WTC11 (cell line): ENCODE measurements at places on chromosomes 2 and 18. TPM values are rescaled to one million over a fixed set of nuclear protein-coding genes. Genes with fewer than 3 reads are reported as not detected.

DNA sequence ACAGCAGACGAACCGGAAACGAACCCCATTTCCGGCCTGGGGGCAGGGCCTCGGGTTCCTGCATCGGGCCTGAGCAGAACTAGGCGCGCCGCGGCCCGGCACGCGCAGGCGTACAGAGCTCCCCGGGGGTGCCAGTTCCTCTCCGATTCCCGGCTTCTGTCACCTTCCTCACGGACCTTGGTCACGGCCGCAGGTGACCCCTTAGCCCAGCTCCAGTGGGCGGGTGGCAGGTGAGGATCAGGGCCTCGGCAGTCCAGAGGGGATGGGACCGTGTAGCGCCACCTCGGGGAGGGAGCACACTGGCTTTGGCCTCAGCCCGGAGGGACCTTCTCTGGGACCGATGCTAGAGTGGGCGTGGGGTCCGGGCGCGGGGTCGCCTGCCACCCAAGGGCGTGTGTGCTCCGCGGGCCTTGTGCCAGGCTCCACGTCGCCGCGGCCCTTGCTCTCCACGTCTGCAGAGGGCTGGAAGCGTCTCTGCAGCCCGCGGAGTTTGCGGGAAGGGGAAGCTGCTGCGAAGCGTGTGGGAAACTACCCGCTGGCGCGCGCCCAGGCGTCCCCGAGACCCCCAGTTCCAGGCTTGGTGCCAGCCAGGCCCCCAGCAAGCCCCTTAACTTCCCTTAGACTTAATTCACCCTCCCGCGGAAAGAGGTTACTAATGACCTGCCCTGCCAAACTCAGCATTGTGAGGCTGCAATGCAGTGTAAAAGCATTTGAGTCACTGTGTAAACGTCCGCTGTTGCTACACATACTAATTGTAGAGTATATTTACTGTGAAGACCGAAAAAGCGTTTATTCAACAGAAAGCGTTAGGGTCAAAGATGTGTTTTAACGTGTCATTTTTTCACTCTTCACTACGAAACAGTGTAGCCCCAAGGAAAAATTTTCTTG, at the start of gene TRAPPC12:
Gene TRAPPC12, plus strand, starts transcription at position 48 of the 888 bp plus-strand sequence. CDS start 7,930 bp downstream, outside the sequence.
- DNase-seq: peak; percentile 94
- peak within 1 kb of the TSS; percentile 95 for H3K4me3 ChIP-seq
- peaks cover 26% of the 10 kb centered on the region for H3K4me1 ChIP-seq
- peak within 1 kb of the TSS; percentile 32; the same call in 1 of the 2 replicates for H3K27ac ChIP-seq
- H3K27me3 ChIP-seq: no peaks in the 10 kb centered on the region

The COLEC11 gene
- total RNA-seq: 0.69 to 1.3 TPM (median 0.87 TPM) in 3 replicates

GRCh38 chr2:44850016-44850415, 91.5 kb upstream of the SIX3 start:
- DNase-seq: no peak
- H3K36me3 ChIP-seq: no peaks in the 10 kb centered on the region
- peaks cover 5% of the 10 kb centered on the region for H3K27me3 ChIP-seq
- no peak overlapping the region for H3K4me3 ChIP-seq
- no peak overlapping the region for H3K27ac ChIP-seq

DNA sequence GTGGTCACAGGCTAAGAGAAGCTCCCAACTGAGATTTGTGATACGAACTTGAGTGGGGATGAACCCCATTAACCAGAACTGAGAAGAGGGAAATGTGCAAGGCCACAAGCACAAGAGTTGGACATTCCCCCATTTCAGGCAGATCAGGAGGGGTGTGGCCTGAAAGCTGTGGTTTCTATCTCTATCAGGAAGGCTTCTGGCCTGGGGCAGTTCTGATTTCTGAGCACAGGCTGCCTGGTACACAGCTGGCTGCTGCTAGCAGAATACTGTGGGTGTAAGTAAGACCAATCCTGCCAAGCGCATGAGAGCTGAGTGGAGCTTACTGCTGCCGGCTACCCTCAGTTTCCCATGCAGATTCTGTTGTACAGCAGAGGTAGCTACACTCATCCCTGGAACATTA, 484.6 kb downstream of the SATB2 start:
- no peak overlapping the region for H3K4me3 ChIP-seq
- DNase-seq: no peak
- H3K4me1 ChIP-seq: no peaks in the 10 kb centered on the region
- peaks cover 14% of the 10 kb centered on the region for H3K36me3 ChIP-seq

DNA sequence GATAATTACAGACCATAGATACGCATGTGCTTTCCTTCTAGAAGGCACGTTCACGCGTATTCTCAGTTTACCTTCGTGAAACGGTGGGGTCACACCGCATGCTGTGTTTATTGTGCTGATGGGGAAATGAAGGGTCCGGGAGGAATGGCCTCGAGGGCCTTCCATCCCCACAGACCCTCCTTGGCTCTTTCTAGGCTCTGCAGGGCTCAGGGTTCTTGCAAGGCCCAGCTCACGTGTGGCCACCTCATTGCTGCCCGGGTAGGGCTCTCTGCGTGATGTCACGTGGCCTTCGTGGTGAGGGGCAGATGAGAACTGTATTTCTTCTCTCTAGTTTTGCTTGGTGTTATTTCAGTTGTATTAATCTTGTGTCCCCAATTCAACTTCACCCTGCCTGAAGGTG, 133.5 kb upstream of the ALKAL2 start:
- no peaks in the 10 kb centered on the region; the same call in 1 of the 2 replicates for H3K27me3 ChIP-seq
- H3K4me3 ChIP-seq: no peak overlapping the region
- no peak for DNase-seq
- peaks cover 6% of the 10 kb centered on the region for H3K4me1 ChIP-seq
- H3K36me3 ChIP-seq: no peaks in the 10 kb centered on the region

GRCh38 chr2:38534746-38535403, 67.9 kb downstream of the HNRNPLL start:
- no peaks in the 10 kb centered on the region for H3K36me3 ChIP-seq
- H3K27me3 ChIP-seq: peaks cover 19% of the 10 kb centered on the region

DNA sequence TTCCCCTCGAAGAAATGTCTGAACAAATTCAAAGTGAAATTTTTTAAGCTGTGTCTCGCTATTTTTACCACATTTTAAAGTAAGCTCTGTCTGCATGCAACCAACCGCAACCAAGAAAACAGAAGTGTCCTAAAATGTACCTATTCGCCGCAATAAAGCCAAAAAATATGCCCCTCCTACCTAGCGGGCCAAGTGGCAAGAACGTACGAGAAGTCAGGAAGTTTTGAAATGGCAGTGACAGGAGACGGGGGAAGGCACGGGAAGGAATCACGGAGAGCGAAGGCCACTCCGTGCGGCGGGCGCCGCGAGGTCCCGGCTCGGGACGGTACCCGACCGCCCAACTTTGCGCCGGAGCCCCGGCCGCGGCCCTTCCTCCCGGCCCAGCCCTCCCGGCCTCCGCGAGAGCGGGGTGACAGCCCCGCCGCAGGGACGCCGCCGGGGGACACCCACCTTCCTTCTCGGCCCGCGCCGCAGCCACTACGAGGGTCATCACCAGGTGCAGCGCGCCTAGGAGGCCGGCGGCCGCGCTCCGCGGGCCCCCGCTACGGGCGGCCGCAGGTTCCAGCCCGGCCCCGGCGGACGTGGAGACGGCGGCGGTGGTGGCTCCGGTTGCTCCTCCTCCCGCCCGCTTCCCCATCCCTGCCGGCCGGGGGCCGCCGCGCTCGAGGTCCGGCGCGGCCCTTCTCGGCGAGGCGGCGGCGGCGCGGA, 568 bp downstream of the TMEM131 start:
- peak overlapping the region; percentile 41 for H3K27ac ChIP-seq
- peaks cover 37% of the 10 kb centered on the region for H3K4me1 ChIP-seq
- peak overlapping the region; percentile 94 for H3K4me3 ChIP-seq
- no peaks in the 10 kb centered on the region for H3K36me3 ChIP-seq
- DNase-seq: peak; percentile 55
- peaks cover 3% of the 10 kb centered on the region; the same call in 1 of the 2 replicates for H3K27me3 ChIP-seq

DNA sequence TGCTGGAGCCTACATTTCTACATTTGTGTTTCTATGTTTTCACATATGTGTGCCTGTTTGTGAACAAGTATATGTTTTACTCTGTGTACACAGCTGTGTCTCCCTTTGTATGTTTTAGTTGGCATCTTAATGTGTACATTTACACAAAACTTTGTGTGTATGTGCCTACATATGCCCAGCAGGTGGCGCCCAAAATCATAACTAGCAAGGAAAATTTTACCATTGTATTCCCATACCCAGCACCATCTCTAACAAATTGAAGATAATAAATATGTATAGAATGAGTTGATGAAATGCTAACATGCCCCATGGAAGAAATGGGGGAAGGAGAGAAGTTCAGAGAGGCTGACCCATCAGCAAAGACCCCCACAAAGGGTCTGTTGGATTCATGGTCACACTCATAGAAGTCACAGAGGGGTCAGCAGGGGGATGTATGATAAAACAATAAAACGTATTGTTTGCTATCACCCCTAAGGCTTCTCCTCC, 48.1 kb downstream of the PKDCC start:
- peaks cover 9% of the 10 kb centered on the region for H3K36me3 ChIP-seq
- peaks cover 49% of the 10 kb centered on the region for H3K27me3 ChIP-seq
- peak; percentile 51 for DNase-seq
- no peak overlapping the region for H3K4me3 ChIP-seq

DNA sequence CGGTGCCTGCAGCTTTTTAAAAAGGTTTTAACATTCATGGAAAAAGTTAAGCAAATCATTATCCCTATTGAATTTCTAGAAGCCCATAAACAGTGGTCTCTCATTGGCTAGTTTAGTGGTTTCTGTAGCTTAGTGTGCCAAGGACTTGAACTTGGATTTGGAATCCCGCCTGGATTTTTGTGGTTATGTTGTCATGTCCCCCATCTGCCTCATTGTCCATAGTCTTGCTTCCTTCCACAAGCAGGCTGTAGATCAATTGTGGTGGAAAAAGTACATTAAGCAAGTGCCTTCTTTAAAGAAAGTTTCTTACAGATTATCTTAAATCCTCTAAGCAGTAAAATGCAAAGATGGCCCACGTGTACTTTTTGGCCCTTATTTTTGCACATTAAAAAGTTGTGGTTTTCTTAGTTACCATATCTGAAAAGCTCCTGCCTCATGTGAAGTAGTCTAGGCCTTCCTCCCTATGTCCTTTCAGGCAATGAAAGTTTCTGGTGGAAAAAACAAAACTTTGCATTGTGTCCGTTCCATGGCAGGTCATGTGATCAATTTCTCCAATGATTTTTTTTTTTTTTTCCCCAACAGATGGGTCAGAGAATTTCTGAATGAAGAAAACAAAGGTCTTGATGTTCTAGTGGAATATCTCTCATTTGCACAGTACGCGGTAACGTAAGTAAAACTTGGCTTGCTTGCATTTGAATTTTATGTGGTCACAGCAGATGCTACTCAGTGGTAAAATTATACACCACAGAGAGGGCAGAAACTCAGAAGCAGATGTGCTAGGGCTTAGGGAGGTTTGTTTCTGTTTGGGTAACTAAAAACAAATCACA, 158.9 kb downstream of the PRPF40A start:
- no peak for DNase-seq
- no peak overlapping the region for H3K27ac ChIP-seq
- H3K4me1 ChIP-seq: peaks cover 24% of the 10 kb centered on the region
- no peak overlapping the region for H3K4me3 ChIP-seq

GRCh38 chr2:156670104-156670503, 233.9 kb downstream of the GPD2 start:
- 0 out of 2 replicates have a peak, but pooled peaks cover 3% of the 10 kb centered on the region for H3K27me3 ChIP-seq
- H3K4me1 ChIP-seq: peaks cover 35% of the 10 kb centered on the region
- no peak overlapping the region for H3K4me3 ChIP-seq
- peak overlapping the region; percentile 55; the same call in 1 of the 2 replicates for H3K27ac ChIP-seq

DNA sequence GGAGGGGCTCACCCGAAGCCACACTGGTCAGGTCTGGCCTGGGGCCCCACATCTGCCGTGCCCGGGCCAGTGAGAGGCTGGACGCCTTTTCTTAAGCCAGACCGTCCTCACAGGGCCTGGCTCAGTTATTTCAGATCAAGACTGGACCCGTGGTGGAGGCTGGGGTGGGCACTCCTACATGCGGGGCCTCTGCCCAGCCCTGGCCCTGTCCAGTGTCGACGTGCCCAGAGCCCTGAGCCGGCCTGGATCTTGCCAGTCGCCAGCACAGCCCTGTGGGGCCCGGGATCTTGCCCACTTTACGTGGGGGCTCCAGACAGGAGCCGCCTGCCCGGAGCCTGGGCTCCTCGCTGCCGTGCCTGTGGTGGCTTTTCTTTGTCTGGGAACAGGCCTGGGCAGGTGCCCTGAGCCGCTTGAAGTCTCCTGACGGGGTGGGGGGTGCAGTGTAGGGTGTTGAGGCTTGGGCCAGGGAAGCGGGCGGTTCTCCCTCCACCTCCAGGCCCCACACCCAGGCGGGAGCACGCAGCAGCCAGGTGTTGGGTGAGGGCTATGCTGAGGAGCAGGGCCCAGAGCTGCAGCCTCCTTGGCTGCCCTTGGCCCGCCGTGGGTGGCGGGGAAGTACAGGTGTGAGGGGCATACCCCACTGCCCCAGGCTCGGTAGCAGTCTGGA, 6.0 kb downstream of the GPC1 start:
- peaks cover 18% of the 10 kb centered on the region for H3K27me3 ChIP-seq
- H3K4me1 ChIP-seq: peaks cover 4% of the 10 kb centered on the region; the same call in 1 of the 2 replicates
- no peak overlapping the region for H3K27ac ChIP-seq
- DNase-seq: no peak

DNA sequence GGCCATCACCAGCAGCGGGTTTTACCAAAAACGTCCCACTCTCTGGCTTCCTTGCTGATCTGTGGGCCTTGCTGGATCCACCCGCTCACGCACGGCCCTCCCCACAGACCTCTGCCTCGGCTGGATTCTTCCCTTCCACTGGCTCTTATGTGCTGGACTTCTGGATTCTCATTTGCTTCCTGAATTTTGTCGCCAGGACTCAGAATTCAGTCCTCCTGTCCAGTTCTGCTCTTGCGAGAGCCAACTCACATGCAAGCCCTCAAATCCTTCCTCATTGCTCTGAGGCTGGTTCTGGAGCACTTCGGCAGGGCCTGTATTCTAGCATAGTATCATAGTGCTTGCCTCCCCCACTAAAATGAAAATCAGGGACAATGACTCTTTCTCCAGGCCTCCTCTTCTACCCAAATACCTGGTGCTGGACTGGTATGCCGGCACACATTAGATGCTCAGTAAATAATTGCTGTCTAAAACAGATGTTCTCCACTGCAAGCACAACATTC, 115.5 kb downstream of the ATL2 start:
- DNase-seq: no peak
- H3K27ac ChIP-seq: no peak overlapping the region

DNA sequence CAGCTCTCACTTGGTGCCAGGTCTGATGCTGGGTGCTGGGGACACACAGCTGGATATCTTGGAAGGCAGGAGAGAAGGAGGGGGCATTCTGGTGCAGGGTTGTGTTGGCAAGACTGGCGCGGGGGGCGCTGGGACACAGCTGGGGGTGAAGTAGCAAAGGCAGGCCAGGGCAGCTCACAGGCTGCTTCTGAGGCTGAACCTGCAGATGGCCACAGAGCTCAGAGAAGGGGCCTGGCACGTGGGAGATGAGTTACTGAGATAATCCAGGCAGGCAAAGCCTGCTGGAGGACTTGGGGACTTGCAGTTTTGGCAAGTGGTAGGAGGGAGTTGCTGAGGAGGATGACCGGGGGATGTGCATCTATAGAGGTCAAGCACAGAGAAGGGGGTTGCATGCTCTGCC, 16.2 kb upstream of the DGKD start:
- no peak overlapping the region for H3K27ac ChIP-seq
- peaks cover 12% of the 10 kb centered on the region; the same call in 1 of the 2 replicates for H3K27me3 ChIP-seq
- no peak for DNase-seq
- no peaks in the 10 kb centered on the region for H3K4me1 ChIP-seq
- no peaks in the 10 kb centered on the region for H3K36me3 ChIP-seq

GRCh38 chr2:47521666-47522285, 118.8 kb downstream of the MSH2 start:
- H3K36me3 ChIP-seq: 0 out of 2 replicates have a peak, but pooled peaks cover 5% of the 10 kb centered on the region
- H3K27me3 ChIP-seq: peaks cover 3% of the 10 kb centered on the region; the same call in 1 of the 2 replicates
- no peak for DNase-seq
- peaks cover 14% of the 10 kb centered on the region for H3K4me1 ChIP-seq

- H3K4me1 ChIP-seq: peaks cover 7% of the 10 kb centered on the region
- H3K36me3 ChIP-seq: peaks cover 6% of the 10 kb centered on the region; the same call in 1 of the 2 replicates
- H3K27ac ChIP-seq: no peak overlapping the region
- no peaks in the 10 kb centered on the region for H3K27me3 ChIP-seq
- no peak for DNase-seq
These were observed 93.4 kb upstream of the TLK1 start for GRCh38 chr2:171253900-171254650.
